Activated T-cell treated with anti-CD3 and anti-CD28 coated beads for 48 hours (primary cell): ENCODE measurements at places on chromosomes 1 and 21.

DNA sequence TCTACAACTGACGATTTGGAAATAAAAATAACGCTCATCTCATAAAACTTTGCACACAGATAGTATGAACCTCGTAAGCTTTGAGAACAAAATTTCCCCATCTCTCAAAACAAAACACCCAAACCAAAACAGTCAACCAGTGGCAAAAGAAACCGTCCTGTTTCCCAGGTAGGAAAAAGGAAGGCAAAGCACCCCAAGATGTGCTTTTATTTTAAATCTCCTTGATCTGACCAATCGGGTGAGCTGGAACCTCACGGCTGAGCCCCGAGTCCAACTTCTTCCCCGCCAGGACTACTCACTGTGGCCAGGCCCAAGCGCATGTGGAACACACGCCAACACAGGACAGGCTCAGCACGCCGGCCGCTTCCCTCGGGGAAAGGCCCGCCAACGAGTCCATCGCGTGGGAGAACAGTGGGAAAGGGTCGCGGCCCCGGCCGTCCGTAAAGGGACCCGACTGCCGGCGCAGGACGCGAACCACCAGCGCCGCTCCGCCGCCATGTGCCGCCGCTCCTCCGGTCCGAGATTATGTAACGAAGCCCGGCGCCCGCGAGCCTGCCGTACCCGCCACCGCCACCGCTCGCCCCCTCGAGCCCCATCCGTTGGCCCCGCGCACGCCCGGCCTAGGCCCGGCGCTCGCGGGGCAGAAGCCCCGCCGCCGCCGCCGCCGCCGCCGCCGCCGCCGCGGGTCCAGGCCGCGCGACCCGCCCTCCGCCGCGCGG lies 759 bp downstream of the AHCTF1 start:
- DNase-seq, result peak; percentile 37

DNA sequence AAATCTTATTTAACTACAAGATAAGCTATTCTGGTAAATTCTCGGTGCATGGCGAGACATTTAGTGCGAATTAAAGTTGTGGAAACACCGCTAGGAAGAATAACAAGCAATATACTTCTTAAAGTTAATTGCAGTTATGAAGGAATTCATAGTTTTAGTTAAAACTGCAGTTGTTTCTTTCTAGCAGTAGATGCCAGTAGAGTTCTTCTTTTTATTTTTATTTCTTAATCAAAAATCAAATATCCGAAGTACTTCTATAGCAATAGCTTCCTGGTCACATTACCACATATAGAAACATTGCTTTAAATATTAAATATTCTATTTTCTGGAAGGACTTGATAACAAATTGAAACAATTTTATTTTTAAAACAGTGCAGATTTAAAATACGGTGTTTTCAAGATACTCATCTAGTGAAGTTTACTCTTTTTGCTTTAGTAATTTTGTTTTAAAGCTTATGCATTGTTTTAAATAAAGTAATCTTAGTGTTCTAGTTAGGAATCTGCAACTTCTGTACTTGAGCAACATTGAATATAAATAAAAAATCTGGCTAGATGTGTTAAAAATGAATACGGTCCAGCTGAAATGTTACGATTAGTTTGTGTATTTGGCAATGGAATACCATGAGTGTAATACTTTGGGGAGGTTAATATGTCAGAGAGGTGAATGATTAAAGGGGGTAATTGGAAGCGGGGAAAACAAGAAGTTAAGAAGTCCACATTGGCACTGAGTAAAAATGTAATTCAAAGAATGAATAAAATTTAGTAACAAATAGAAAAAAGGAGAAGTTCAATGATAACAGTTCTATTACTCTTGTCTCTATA lies 2.7 kb upstream of the PRKACB start:
- DNase-seq, result no peak

DNA sequence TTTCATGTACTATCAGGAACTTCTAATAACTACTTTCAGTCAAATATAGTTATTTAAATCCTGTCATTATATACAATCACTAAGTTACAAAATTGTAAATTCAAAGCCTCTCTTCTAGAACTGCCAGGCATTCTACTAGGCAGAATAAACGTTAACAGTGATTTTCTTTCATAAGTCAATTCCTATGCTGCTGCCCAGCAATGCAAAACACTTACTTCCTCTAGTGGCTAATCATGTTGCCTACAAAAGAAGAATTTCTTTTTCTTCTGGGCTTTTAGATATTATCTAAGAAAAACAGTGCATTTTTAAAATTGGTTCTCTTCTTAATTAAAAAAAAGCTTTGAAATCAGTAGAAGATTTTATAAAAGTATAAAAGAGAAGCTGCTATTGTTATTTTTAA lies 509.8 kb upstream of the ADAMTS5 start:
- no peak for DNase-seq

- no peak for DNase-seq
These were observed 95.0 kb upstream of the C1orf105 start for GRCh38 chr1:172325531-172325930.

DNA sequence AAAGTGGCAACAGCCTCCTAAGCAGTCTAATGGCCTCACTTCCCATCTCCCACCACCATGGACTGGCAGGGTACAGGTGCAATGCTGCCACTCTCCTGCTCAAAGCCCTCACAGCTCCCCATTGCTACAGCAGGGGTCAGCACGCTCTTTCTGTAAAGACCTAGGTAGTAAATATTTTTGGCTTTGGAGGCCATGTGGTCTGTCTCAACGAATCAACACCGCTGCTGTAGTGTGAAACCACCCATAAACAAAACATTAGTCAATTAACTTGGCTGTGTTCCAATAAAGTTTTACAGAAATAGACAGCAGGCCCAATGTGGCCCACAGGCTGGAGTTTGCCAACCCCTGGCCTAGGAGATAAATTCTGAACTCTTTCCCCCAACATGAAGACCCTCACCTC lies 44.6 kb upstream of the TMEM125 start:
- DNase-seq, result no peak

DNA sequence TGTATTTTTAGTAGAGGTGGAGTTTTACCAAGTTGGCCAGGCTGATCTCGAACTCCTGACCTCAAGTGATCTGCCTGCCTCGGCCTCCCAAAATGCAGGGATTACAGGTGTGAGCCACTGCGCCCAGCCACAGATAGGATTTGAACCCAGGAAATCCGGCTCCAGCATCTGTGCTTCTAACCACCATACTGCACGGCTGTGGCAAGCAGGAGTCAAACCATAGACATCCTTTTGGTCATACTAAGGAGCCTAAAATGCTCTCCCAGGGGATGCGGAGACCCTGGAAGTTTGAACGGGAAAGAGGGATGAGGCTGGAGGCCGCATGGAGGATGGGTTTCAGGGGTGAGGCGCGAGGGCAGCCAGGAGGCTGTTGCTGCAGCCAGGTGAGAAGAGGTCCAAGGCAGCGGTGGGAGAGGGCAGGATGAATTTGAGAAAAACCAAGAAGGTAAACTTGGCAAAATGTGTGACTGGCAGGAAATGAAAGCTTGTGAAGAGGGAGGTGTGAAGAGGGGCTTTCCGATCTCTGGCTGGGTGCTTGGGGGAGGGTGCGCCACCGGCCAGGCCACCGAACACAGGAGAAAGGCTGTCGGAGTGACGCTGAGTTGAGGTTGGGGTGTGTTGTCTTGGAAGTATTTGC lies 24.0 kb upstream of the CDK18 start:
- DNase-seq, result peak; percentile 43

DNA sequence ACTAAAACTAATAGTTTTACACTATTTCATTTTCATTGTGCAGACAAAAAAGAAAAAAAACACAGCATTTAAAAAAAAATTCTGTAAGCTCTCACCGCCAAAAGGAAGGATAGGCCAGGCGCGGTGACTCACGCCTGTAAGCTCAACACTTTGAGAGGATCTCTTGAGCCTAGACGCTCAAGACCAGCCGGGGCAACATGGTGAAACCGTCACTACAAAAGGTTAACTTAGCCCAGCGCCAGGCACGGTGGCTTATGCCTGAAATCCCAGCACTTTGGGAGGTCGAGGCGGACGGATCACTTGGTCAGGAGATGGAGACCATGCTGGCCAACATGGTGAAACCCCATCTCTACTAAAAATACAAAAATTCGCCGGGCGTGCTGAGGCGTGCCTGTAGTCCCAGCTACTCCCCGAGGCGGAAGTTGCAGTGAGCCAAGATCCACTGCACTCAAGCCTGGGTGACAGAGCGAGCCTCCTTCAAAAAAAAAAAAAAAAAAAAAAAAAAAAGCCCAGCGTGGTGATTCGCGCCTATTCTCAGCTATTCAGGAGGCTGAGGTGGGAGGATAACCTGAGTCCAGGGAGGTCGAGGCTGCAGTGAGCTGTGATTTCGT lies 14.3 kb upstream of the SPEN start:
- peak; percentile 34 for DNase-seq

DNA sequence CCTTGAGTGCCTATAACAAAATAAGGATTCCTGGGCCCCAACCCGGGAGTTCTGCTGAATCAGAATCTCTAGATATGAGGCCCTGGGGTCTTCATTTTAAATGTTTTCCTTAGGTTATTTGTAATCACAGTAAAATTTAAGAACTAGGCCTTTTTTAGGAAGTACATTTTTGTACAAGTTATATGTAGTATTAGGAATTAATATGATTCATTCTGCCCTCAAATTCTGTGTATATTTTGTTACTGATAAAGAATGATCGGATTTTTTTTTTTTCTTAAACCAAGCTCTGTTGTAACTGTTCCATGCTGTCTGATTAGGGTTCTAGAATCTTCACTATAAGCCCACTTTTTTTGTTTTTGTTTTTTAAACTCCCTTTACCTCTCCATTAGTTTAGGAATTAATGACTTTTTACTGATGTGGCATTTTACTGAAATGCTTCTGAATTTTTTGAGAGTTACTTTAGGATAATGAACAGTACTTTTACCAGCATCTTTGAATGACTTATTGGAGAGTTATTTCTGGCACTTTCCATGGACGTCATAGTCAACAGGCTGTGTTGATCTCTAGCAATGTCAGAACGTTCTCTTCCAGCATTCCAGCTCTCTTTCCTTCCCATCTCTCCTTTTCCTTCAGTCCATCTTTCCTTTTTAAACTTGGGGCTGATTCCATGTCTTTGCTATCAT lies 48.3 kb downstream of the CLIC4 start:
- DNase-seq, result no peak

DNA sequence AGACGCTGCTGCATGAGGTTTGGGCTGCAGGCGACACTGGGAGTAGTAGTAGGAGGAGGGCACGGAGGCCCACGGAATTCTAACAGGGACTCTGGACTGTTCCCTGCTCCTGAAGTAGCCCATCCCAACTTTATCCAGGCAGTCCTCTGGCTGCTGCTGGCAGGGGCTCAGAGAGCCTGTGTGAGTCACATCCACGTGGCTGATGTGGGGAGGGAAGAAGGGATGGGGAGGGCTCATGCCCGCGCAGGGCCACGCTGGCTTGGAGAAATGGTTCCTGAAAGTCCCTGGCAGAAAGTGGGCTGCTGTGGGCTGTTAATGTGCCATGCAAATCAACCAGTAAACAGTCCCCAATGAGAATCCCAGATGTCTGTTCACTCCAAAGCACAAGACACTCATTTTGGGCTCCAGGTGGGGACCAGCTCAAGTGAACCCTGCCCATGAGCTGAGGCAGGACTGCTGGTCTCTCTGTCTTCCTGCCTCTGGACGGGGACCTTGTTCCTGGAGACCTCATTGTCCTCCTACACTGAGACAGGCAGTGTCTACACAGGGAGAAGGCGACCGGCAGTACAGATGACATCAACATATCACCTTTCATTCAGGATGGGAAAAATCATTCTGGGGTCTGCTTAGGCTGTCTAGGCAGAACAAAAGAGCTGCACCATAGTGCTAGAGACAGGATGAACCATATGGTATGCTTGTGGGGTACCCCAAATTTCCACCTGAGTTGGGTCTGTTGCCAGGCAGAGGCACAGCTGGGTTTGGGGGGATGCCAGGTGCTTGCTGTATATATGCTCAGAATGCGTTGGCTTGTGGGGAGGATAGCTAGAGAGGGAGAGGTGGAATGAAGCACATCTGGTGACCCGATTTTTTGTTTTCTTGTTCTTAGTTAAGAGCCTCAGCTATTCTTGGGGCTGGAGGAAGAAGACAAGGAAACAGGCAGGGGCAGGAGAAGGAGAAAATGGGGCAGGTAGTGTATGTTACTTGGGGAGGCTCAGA lies 57.9 kb upstream of the FMOD start:
- no peak for DNase-seq

DNA sequence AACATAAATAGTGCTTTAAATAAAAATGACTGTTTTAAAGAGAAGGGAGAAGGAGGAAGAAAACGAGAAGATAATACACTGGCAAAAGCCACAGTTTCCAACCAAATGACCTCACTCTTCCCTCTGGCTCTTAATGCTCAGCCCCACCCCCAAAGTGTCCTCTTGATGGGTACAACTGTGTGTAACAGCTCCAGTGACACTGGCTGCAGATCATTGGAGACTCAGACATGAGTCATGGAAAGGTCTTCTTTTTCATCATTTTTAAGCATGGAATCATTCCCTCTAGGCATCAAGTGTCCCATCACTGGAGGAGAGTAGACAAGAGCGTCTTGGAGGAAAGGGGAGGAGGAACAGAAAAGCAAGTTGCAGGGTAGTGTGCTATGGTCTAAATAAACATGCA lies 333.0 kb downstream of the PAPPA2 start:
- DNase-seq, result no peak

DNA sequence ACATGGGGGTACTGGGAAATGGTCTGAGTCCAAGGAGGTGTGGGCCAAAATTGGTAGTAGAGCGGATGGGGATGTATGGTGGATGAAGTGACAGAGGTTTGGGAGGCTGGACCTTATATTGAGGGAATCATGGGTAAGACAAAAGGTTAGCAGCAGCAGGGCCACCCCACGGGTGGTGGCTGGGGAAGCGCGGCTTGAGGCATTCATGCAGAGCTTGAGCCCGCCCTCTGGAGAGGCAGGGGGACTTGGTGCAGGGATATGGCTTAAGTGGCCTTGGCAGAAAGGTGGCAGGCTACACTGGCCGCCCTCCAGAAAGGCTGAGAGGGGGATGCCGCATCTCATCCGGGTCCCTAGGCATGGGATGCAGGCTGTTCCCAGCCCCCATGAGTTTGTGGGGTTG lies 31.5 kb downstream of the HMGB4 start:
- no peak for DNase-seq

- no peak for DNase-seq
These were observed 19.8 kb downstream of the CD34 start for GRCh38 chr1:207891148-207891547.

GRCh38 chr1:229665912-229666558 lies 40.0 kb downstream of the URB2 start:
- no peak for DNase-seq

GRCh38 chr1:160744199-160744851 lies 5.3 kb downstream of the SLAMF7 start:
- DNase-seq, result no peak
